ENCODE measurements at places on chromosomes 7 and 10.

DNA sequence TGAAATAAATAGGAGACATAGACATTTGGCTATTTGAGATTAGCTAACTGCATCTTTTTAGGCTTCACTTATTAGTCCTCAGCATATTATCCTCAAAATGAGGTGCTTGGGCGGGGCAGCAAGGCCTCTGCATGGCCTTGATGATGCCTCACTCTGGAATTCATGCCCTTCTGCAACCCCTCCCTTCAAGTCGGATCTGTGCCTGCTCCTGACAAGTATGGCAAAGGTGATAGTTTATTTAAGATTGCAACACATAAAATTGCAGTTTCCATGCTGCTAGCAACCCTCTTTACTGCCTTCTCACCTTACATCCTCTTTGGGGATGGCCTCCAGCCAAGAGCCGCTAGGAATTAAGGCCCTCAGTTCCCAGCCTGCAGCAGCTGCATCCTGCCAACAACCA is 241.3 kb upstream of the ADARB2 start:
- no peak for DNase-seq

- DNase-seq = peak; percentile 59
These were observed 2.8 kb downstream of the ASIC3 start for GRCh38 chr7:151051108-151051507.

GRCh38 chr7:136183981-136184380 is 206.8 kb upstream of the MTPN start:
- no peak for DNase-seq

GRCh38 chr10:27792216-27792615 is 46.6 kb upstream of the MKX start:
- no peak for DNase-seq

GRCh38 chr7:133837224-133837623 is 289.9 kb upstream of the LRGUK start:
- DNase-seq = no peak

DNA sequence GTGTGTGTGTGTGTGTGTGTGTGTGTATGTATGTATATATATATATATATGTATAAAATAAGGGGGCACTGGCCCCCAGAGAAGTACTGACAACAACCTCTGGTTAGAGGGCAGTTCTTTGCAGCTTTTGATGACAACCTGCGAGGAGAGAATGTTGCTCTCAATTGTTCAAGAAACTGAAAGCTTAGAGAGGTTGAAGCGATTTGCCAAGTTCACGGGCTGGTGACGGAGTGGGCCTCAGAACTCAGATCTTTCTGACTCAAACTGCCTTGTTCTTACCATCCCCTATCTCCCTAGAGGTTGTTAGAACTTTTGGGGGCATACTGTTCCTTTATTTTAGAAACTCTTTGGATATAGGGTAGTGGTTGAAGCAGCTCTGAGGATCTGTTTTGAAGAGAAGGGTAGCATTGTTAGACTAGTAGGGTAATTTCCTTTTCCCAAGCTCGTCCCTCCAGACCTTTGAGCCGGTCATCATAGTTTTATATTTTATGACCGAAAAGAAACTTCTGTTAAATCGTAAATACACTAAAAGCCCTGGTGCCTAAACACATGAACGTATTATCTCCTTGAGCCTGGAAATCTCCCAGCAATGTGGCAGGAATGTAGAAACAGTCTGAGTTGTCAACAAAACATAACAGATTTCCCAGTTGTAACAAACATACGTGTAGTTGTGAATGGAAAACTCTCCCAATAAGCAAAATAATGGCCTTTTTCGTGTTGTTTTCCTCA is 541.7 kb upstream of the GALNT17 start:
- no peak for DNase-seq

GRCh38 chr7:46239846-46240245 is 318.8 kb upstream of the IGFBP3 start:
- DNase-seq = no peak

DNA sequence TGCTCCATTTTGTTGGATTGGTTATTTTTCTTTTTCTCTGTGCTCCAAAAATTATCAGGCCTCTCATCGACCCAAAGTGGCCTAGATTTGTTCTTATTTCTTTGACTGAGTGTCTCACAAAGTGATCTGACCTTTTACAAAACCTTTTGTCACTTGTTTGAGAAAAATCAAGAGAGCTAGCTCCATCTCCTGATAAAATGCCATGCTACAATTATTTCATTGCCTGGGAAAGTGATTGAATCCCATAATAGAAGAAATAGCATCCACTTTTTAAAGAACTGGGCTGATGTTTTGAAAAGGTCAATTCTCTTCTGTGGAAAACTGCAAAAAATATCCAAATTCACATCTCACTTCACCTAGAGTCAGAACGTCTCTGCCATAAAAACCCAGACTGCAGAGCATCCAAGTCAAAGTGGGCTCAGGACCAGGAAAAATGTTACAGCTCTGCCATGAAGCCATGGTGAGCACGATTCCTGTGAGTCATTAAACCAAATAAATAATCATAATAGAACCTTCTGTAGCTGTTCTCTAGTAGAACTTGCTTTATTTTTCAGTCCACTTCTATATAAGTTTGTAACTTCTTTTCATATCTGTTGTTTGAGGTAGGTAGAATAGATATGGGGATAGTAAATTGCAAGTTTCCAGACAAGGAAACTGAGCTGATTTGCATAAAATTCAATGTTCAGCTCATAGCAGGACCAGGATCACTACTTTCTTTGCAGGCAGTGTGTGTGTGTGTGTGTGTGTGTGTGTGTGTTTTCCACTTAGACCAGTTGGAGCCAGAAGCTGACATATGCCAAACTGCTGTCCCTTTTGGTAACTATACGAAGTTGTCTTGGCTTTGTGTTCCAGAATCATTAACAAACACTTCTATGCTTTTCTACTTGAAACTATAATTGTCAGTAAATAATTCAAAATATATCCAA is 632.5 kb upstream of the ANKRD30A start:
- DNase-seq = no peak

- DNase-seq = no peak
These were observed 30.3 kb upstream of the GRB10 start for GRCh38 chr7:50812841-50813475.

DNA sequence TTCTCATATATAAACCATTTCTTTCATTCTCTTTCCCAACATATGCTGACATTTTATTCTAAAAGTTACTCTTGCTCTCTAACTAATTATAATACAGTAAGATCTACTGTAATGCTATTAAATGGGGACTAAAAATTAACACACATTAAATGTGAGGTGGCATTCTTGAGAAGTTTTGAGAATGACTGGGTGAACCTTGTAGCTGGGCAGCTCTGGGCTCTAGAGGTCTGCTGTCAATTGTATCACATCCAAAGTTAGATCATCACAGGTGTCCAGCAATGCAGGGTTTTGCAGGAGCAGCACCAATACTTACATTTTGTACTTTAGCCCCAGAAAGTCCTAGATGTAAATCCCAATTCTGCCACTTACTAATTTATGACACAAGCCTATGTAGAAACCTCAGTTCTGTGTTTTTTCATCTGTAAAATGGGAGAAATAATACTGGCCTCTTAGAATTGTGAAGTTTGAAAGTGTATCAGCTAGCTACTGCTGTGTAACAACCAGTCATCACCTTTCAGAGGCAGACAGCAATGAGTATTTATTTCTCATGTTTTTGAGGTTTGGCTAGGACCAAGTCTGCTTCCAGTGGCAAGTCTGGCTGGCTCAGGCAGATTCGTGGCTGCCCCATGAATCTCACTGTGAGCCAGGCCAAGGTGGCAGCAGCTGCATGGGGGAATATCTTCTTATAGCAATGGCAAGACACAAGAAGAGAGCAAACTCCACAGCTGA is 79.6 kb upstream of the EMX2 start:
- DNase-seq = no peak

DNA sequence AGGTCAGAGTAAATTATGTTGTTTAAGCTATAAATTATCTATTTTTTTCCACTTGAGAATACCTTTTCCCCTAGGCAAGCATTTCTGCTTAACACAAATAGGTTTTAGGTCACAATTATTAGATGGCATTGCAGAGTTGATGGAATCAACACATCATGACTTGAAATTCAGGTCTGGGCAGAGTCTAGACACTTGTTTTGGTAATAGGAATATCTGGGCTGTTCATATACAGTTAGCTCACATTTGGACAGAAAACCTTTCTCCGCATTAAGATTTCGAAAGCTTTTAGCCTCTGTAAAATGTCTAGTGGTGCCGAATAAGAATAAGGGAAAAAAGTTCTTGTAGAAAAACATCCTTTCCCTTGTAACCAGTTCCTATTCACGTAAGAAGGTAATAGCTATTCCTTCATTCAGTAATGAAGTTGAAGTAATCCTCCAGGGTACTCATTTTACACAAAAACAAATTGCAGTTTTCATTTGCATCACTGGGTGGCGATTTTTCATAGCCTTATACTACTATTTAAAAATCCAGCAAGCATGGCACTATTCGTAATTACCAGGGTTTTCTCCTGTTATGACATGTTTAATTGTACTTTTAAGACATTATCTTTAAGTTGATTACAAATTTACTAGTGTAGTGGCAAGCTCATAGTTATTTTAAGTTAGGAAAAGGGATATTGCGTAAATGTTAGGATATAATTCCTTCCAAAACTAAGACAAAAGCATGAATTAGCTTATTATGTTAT is 37.0 kb downstream of the RPA3 start:
- peak; percentile 29 for DNase-seq

- no peak for DNase-seq
These were observed 23.9 kb downstream of the CACNB2 start for GRCh38 chr10:18164093-18164492.

- DNase-seq = no peak
These were observed 312.6 kb downstream of the PTPRN2 start for GRCh38 chr7:158274996-158275395.

DNA sequence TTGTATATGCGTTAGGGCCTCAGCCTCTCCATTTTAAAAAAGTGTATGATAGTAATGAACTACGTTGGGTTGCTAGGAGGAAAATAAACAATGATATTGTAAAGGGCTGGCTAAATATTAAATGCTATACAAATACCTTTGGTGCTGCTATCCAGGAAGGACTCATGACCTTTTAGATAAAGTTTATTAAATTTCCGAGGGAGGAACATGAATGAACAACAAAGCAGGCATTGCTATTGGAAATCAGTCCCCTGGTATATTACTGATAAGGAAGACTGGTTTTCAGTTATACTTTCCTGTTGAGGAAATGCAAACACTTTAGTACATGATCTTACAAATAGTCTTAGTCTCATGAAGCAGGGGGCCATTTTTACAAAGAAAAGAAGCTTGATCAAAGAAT is 17.2 kb upstream of the AGR2 start:
- DNase-seq = no peak

DNA sequence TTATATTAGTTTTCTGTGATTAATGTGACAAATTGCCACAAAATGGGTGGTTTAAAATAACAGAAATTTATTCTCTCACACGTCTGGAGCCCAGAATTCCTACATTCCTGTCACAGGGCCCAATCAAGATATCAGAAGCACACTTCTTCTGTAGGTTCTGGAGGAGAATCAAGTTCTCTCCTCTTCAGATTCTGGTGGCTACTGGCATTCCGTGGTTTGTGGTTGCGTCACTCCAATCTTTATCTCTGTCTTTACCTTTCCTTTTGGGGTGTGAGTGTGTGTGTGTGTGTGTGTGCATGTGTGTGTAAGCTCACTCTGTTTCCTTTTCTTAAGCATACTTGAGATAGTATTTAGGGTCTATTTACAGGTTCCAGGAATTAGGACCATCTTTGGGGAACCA is 115.5 kb upstream of the DKK1 start:
- no peak for DNase-seq

GRCh38 chr10:84845628-84846261 is 517.4 kb downstream of the CCSER2 start:
- no peak for DNase-seq
